MV-4-11 (cell line): ENCODE measurements at places on chromosomes 1 and 21.
A peak's percentile ranks its signal among the peaks of the same experiment; 100 is the strongest.

GRCh38 chr21:42839271-42840231 is 39.8 kb downstream of the WDR4 start:
- DNase-seq: no peak

- no peak for DNase-seq
Observed at GRCh38 chr1:232303222-232303620, 326.7 kb downstream of the SIPA1L2 start.

GRCh38 chr1:181239086-181239485 is 150.6 kb downstream of the IER5 start:
- no peak for DNase-seq

GRCh38 chr1:209249280-209249670 is 334.2 kb upstream of the CAMK1G start:
- DNase-seq: no peak

DNA sequence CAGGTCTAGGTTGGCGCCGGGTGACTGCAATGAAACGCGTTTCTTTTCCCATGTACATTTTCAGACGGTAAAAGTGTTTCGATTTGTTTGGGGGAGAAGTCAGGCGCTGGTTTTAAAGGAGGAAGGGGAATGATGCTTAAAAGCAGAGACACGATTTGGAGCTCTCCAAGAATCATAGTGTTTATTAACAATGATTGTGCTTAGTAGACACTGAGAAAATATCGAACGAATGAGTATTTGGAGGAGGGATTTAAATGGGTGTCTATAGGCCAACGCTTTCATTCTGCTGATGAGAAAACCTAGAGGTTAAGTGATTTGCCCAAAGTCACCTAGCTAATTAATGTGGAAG is 36.9 kb upstream of the JAK1 start:
- no peak for DNase-seq

- no peak for DNase-seq
Observed at GRCh38 chr1:155982106-155982505, 3.8 kb upstream of the ARHGEF2 start.

- no peak for DNase-seq
Observed at GRCh38 chr1:205476648-205477047, 20.8 kb upstream of the BLACAT1 start.

GRCh38 chr1:61887076-61887867 is 145.0 kb downstream of the PATJ start:
- no peak for DNase-seq

DNA sequence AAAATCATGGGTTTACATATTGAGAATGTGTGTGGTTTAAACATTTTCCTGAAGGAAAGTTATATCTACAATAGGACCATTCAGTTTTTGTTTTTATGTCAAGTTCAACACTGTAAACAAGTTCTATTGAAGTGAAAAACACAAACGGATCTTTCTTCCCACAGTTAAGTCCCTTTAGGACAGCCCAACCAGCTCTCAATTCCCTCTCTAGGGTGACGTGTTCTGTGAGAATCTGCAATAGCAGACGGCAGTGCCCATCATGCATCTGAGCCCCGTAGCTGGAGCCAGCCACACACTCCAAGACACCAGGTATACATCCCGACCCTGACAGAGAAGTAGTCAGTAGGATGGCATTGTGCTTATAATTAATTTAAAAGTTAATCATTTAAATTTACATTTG is 26.3 kb upstream of the IVNS1ABP start:
- DNase-seq: no peak

- DNase-seq: peak; percentile 6
Observed at GRCh38 chr1:167879508-167879907, 34.4 kb downstream of the ADCY10 start.

- peak; percentile 65 for DNase-seq
Observed at GRCh38 chr1:58898739-58899586, 115.1 kb upstream of the JUN start.

DNA sequence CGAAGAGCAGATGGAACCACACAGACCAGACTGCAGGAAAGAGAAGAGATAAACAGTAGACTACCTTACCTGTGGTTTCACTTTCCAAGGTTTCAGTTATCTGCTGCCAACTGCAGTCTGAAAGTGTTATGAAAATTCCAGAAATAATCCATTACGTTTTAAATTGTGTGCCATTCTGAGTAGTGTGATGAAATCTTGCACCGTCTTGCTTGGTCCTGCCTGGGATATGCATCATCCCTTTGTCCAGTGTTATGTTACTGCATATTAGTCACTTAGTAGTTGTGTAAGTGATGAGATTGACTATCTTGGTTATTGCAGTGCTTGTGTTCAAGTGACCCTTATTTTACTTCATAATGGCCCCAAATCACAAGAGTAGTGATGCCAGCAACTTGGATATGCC is 33.9 kb downstream of the DNAJC6 start:
- DNase-seq: no peak

DNA sequence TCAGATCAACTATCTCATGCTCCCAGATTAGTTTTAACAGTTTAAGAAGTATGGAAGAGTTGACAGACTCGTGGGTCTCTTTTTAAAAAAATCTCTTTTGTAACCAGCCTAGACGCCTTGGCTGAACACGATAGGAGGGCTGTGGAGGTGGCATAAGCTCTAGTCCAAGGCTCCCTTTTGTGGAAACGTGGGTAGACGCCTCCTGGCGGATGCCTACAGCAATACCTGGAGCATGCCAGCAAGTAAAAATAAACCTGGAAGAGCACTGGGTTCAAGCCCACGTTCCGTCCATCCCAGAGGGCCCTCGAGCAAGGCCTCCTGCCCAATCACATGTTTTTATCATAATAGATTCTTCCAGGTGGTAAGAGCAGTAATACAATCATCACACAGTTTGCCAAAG is 87.9 kb downstream of the RGS7 start:
- DNase-seq: no peak

GRCh38 chr1:160935527-160936258 is 18.9 kb downstream of the ITLN2 start:
- peak; percentile 78 for DNase-seq

DNA sequence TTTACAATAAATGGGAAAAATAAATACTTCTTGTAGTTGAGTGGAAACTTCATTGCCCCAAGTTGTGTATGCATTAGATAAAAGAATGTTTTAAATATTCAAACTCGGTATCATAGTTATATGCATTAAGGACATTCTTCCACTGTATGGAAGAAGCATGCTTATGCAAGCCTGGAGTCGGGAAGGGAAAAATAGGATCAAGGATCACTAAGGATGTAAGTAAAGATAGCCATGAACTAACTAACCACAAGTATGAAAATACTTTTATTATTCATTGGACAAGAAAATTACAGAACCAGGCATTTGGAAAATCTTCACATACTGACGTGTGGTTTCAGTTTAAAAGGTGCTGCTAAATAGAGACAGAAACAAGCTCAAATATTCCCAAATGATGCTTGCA is 26.9 kb upstream of the DPYD start:
- no peak for DNase-seq

GRCh38 chr1:198575798-198576641 is 35.5 kb upstream of the ATP6V1G3 start:
- DNase-seq: peak; percentile 85

DNA sequence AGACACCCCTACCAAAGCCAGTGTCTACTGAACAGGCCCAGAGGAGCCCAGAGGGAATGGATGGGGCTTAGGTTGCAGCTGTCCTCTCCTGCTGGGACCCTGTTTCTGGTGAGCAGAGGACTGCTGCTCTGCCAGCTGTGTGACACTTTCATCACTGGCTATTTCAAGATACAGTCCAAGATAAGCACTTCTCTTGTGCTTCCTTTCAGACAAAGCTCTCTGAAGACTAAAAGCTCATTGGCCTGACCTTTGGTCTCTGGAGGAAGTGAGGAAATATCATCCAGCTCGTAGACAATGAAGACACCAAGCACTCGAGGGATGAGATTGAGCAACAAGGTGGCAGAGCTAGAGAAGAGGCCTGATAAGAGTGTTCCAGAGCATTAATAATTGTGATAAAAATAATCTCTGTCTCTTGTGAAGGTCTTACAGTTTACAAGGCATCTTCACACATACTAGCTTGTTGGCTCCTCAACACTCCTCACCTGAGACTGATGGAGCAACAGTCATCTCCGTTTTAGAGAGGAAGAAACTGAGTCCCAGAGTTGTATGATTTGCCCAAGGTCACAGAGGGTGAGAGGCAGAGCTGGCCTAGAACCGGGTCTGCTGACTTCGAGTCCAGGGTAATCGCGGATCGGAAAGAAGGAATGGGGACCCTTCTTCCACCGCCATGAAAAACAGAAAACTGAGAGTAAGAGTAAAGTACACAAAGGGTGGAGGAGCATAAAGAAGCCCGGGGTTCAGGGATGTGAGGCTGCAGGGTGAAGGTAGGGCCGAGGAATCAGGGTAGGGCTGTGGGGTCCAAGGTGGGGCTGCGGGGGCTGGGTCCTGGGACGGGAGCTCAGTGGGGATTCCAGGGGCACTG is 666 bp downstream of the PAFAH2 start:
- DNase-seq: peak; percentile 98

GRCh38 chr1:202282596-202283283 is 59.0 kb downstream of the UBE2T start:
- DNase-seq: no peak

GRCh38 chr1:149995927-149996326 is 14.6 kb downstream of the OTUD7B start:
- DNase-seq: no peak

DNA sequence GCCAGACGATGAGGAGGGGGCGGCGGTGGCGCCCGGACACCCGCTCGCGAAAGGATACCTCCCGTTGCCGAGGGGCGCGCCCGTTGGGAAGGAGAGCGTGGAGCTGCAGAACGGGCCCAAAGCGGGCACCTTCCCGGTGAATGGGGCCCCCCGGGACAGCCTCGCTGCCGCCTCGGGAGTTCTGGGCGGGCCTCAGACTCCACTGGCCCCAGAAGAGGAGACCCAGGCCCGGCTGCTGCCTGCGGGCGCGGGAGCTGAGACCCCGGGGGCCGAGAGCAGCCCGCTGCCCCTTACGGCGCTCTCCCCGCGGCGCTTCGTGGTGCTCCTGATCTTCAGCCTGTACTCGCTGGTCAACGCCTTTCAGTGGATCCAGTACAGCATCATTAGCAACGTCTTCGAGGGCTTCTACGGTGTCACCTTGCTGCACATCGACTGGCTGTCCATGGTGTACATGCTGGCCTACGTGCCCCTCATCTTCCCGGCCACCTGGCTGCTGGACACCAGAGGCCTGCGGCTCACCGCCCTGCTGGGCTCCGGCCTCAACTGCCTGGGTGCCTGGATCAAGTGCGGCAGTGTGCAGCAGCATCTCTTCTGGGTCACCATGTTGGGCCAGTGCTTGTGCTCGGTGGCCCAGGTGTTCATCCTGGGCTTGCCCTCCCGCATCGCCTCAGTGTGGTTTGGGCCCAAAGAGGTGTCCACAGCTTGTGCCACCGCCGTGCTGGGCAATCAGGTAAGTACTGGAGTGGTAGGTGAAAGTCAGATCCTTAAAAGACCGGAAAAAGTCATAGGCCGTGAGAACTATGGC is 588 bp downstream of the FLVCR1 start:
- no peak for DNase-seq

DNA sequence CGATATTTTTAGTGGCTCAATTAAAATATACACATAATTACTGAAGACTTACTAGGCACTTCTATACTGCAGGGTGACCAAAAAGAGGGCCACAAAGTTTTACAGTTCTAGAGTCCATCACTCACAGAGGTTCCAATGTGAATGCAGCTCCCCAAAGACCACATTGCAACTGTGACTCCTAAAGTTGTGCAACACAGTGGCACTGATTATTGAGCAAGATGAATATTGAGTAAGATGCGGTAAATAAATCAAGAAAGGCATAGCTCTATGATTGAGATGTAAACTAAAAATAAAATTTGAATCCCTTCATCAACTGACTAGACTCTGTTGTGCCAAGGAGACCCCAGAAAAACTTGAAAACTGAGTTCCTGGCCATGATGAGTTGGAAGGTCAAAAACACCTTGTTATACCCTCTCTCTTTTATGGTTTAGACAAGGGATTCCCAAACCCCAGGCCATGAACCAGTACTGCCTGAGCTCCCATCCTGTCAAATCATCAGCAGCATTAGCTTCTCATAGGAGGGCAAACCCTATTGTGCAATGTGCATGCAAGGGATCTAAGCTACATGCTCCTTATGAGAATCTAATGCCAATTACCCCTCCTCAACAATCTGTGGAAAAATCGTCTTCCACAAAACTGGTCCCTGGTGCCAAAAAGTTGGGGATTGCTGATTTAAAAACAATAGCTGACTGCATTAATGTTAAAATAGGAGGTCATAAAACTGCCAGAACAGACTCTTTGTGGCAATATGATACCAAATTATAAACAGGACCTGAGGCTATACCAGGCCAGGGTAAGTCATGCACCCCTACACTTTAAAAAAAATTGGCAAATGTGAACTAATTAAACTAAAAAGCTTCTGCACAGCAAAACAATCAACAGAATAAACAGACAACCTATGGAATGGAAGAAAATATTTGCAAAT is 94.3 kb downstream of the ADGRL4 start:
- peak; percentile 90 for DNase-seq

- DNase-seq: no peak
Observed at GRCh38 chr1:30700528-30701257, 22.7 kb downstream of the MATN1 start.

GRCh38 chr21:38679534-38679933 is 126.2 kb upstream of the ETS2 start:
- DNase-seq: peak; percentile 84

DNA sequence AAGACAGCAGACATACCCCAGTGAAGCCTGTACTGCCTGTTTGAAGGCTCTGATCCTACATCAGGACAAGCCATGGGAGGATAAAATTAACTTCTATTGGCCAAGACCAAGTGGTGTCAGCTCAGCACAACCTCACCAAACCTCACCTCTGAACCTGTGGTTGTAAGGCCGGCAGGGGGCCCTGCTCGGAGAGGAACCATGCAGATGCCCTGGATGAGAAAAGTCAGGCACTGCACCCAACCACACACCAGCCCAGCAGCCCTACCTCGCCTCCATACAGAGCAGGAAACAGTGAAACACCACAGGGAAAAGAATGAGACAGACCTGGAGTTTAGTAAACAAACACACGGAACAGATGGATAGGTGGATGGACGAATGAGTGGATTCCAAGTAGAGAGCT is 70.0 kb upstream of the PAX7 start:
- no peak for DNase-seq

DNA sequence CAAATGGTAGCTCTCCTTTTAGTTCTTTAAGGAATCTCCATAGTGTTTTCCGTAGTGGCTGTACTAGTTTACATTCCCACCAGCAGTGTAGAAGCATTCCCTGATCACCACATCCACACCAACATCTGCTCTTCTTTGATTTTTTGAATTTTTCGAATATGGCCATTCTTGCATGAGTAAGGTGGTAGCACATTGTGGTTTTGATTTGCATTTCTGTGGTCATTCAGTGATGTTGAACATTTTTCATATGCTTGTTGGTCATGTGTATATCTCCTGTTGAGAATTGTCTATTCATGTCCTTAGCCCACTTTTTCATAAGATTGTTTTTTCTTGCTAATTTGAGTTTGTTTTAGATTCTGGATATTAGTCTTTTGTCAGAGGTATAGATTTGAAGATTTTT is 84.6 kb upstream of the B3GALT2 start:
- no peak for DNase-seq

GRCh38 chr1:220430059-220430458 is 97.9 kb upstream of the MARK1 start:
- no peak for DNase-seq

GRCh38 chr1:94022471-94023189 is 98.3 kb downstream of the ABCA4 start:
- DNase-seq: no peak

- DNase-seq: no peak
Observed at GRCh38 chr1:157161901-157162300, 23.7 kb upstream of the ETV3 start.
